ENCODE measurements at places on chromosomes 7 and 10.

GRCh38 chr10:87654212-87654611 lies 5.5 kb upstream of the PAPSS2 start:
- DNase-seq, result no peak

- DNase-seq, result no peak
These were observed 2.4 kb downstream of the NAMPT start for GRCh38 chr7:106282390-106282789.

DNA sequence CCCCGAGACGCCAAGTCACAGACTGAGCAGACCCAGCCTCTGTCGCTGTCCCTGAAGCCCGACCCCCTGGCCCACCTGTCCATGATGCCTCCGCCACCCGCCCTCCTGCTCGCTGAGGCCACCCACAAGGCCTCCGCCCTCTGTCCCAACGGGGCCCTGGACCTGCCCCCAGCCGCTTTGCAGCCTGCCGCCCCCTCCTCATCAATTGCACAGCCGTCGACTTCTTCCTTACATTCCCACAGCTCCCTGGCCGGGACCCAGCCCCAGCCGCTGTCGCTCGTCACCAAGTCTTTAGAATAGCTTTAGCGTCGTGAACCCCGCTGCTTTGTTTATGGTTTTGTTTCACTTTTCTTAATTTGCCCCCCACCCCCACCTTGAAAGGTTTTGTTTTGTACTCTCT lies 215.6 kb downstream of the TCF7L2 start:
- DNase-seq, result no peak

DNA sequence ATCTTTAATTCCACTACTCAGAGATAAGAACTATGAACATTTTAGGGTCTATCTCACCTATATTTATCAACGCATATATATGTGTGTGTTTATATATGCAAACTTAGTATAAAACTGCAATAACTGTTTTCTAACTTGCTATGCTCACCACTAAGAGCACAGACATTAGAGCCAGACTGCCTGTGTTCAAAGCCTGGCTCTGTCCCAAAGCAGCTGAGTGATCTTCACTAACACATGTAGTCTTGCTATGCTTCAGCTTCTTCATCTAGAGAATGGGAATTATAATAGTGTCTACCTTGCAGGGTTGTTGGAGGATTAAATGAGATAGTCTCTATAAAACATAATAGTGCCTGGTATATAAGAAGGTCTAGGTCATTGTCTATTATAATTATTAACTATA lies 165.5 kb downstream of the MAGI2 start:
- DNase-seq, result no peak
